ENCODE measurements at places on chromosomes 11 and 22.
A peak's percentile ranks its signal among the peaks of the same experiment; 100 is the strongest.

GRCh38 chr11:74755395-74755995 is 6.8 kb downstream of the RNF169 start:
- DNase-seq = no peak

DNA sequence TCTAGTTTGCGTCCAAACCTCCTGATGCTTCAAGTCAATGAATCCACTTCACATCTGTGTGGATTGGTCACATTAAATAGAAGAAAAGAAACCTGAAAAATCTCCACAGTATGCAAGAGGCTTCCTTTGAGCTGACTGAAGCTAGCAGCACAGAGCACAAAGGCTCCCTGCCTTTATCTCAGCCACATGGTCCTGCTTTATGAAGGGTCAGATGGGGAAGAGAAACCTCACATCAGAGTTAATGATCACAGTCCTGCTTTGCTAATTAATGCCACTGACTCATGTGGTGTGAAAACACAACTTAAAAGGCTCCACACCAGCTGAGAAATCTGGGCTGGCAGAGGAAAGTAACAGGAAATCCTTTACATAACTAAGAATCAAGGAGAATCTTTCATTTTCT is 1291.0 kb downstream of the LRRC4C start:
- no peak for DNase-seq

- DNase-seq = no peak
Observed at GRCh38 chr11:132818951-132819350, 713.4 kb downstream of the OPCML start.

DNA sequence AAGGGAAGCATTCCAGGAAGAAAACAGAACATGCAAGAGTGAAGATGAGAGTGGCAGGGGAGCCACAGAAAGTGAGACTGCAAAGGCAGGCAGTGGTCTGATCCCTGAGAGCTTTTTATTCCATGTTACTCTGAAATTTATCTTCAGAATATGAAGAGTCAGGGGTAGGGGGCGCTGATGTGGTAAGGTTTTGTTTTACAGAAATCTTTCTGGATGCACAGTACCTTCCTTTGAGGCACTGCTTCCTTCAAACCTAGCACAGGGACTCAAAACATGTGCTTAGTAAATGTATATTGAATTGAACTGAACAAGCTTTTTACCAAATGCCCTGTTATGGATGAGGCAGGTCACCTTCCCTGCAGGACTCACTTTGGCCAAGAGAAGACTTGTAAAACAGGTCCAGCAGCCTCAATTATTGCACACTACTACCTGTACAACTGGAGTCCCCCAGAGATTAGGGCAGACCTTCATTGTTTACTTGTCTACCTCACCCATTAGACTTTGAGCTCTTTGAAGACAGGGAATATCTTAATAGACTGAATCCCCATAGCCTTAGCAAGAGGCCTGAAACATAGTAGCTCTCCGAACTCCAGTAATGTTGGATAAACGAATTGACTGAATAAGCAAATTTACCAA is 2.2 kb downstream of the PAK1 start:
- DNase-seq = no peak

GRCh38 chr11:86313793-86314192 is 11.8 kb downstream of the HIKESHI start:
- DNase-seq = no peak

- peak; percentile 60 for DNase-seq
Observed at GRCh38 chr22:50271519-50271970, 1.4 kb upstream of the MAPK11 start.

DNA sequence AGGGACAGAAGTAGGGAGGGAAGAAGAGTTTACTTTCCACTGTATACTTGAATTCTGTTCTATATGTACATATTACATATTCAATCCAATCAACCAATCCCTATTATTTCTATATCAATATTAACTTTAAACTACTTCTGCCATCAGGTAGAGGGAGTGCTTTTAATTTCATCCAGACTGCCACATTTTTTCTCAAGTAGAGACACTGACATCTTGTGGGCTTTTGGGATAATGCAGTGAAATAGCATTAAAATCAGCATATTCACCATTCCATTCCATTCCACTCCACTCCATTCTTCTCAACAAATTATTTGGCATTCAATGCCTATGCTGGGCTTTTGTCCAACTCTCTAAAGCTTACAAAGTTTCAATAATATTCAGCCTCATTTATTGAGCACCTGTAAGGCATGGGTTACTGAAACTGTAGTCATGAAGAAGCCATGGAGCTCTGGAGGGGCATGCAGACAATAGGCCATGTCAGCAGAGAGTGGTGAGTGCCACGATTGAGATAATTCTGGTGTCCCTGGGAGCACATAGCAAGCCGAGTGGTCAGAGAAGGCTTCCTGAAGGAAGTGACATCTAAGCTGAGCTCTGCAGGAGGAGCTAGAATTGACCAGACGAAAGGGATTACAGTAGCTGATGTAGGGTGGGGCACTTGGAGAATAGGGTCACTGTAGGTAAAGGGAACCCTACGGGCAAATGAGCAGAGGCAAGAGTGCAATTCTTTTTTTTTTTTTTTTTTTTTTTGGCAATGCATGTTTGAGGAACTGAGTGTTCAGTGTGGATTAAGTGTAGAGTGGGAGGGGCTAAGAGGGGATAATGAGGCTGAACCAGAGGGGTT is 12.8 kb upstream of the CLPB start:
- DNase-seq = no peak

All from CD4-positive, alpha-beta T cell treated with Interleukin-15 for 1 hour (primary cell).